ENCODE measurements at places on chromosomes 3 and 15.

- DNase-seq: no peak
Observed at GRCh38 chr3:150220799-150221198, 187.3 kb upstream of the TSC22D2 start.

DNA sequence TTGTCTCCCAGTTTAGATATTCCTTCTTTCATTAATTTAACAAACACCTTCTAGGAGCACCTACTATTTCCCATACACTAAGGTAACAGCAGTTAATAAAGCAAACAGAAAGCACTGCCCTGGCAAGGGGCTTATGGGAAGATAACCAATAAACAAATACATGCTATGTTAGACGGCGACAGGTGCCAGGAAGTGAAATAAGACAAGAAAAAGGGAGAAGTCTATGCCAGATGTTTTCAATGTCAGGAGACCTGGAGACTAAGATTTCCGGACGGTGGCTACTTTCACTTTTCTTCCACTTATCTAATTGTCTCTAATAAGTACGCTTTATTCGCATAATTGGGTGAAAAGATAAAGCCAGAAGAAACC is 32.5 kb upstream of the ZNF445 start:
- DNase-seq: no peak

DNA sequence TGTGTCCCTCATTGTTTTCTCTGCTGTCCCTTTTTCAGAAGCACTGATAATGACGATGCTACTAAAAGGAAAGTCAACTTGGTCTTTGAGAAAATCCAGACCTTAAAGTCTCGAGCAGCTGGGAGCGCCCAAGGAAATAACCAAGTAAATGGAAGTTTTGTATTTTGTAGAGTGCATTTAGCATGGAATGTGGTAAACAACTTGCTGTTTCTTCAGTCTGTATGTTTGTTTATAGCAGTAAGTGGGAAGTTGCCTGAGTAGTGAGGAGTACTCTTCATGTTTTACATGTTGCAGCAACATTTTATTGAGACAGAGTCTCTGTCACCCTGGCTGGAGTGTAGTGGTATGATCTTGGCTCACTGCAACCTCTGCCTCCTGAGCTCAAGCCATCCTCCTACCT is 66.0 kb downstream of the CGNL1 start:
- no peak for DNase-seq

GRCh38 chr3:151282921-151283320 is 4.6 kb upstream of the P2RY14 start:
- DNase-seq: peak; percentile 6

DNA sequence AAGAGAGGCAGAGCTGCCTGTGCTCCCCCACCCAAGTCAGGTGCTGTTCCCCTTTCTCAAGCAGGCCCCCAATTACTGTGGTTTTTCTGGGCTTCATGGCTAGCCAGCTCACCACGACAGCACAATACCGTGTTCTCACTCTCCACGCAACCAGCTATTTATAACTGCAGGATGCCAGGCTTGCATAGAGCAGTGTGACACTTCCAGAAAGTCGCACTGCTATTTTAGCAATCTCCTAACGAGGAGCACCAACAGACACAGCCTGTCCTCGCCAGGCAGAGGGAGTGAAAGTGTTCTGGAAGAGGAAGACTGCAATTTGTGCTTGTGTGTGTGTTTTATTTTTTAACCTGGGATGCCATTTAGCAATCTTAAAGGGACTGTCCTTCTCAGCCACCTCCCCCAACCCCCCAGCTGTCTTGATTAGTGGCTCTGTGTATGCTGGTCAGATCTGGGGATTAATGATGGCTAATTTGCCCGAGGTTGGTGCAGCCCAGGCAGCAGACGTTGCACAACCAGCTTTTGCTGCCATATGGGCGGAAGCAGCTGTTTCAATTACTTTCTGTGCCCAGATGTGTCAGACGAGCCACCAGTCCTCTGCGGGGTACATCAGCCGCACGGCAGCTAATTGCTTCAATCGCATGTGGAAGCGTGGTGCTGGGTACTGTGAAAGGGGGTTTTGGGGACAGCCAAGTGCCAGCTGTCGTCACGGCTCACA is 268.0 kb upstream of the ARRDC4 start:
- no peak for DNase-seq

DNA sequence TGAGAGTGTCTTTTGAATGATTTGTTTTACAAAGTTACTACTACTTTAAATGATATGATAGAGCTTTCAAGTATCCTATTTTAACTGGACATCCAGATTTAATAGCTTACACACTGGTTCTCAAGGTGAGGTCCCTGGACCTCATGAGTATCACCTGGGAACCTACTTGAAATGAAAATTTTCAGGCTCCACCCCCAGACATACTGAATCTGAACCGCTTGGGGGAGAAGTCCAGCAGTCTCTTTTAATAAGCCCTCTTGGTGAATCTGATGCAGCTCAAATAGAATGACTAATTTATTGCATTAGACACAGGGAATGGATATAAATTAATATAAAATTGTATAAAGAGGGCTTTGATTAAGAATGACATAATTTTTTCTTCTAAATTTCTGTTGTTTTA is 29.4 kb upstream of the SLITRK3 start:
- DNase-seq: no peak

DNA sequence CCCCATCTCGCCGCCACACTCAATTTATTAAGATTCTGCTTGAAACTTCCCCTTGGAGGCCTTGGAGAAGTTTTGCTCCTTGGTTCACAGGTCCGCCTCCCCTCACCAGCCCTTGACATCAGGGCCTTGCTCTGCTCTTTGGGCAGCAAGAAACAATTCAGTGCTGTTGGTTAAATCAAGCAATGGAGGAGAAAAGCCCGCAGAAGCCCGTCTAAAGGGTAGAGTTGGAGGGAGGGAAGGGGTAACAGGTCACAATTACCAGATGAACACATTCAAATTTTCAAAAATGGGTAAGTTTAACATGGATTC is 429 bp downstream of the PARP9 start:
- DNase-seq: peak; percentile 5

GRCh38 chr3:94225148-94225865 is 162.4 kb downstream of the NSUN3 start:
- DNase-seq: no peak

DNA sequence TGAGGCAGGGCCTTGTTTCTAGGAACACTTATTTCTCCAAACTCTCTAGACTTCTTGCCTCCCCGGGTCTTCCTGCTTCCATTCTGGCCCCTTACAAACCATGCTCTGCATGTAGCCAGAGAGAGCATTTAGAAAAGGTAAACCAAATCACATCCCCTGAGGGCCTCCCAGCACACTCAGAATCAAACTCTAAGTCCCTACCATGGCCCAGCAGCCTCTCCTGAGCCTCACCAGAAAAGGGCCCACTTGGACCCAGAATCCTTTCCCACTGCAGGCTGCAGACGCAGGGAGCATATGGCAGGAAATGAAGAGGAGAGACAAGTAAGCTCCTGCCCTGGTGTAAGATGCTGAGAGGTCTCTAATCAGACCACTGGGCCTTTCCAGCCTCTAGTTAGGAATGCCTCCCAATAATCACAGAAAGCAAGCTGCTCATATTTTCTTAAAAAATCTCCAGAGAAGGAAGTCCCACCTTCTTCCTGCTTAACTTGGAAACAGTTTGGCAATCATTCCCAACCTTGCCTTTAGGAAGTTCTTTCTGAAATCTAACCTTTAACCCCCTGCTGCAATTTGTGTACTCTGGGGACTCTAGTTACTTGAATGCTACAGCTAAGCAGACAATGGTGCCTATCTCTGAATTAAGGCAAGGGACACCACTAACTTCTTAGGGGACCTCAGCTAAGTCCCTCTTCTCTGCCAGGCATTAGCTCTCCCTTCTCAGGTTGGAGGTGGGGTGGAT is 4.2 kb downstream of the AMOTL2 start:
- DNase-seq: no peak

GRCh38 chr3:48016301-48016973 is at the start of gene MAP4:
MAP4 (minus strand) TSS chr3:48016416; CDS start chr3:47998860, 17,556 bp downstream.
- DNase-seq: no peak

DNA sequence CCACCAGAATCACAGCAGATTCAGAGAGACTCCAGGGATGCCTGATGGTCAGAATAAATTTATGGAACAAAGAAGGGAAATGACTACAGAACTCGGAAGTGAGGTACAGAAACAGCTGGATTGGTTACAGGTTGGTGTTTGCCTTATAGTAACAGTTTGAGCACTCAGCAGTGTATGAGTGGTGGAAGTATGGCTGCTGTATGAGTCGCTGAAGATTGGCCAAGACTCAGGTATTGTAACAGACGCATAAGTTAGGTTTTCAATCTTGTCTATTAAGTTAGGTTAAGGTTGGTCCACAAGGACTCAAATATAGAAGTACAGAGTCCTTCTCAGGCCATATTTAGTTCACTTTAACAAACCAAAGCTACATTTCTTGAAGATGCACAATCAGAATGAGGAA is 33.1 kb downstream of the ATP13A5 start:
- no peak for DNase-seq

DNA sequence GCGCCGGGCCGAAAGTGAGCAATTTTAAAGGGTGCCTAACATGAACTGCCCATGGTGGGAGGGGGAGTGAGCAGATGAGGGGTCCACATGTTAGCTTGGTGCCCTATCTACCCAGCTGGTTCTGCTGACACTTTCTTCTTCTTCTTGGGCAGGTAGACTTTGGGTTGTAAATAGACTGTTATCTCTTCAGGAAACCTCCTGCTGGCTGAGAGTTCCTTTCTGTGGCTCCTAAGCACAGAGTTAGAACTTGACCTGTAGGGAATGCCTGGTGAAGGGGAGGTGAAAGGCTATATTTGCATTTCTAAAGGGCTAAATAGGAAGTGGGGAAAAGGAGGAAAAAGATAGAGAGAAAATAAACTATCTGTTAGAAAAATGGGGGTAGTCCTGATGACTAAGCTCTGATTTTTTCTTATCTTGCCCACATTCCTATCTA is 521.4 kb upstream of the TGFBR2 start:
- DNase-seq: no peak

- DNase-seq: peak; percentile 25
Observed at GRCh38 chr3:19947549-19948225, 790 bp downstream of the RAB5A start.

- DNase-seq: no peak
Observed at GRCh38 chr15:74419432-74419831, 14.3 kb downstream of the SEMA7A start.

- DNase-seq: no peak
Observed at GRCh38 chr15:27770086-27770607, 329.0 kb downstream of the OCA2 start.

GRCh38 chr3:125165189-125165947 is 47.2 kb downstream of the SLC12A8 start:
- no peak for DNase-seq
